ENCODE measurements at places on chromosomes 11 and 22.
A peak's percentile ranks its signal among the peaks of the same experiment; 100 is the strongest.

DNA sequence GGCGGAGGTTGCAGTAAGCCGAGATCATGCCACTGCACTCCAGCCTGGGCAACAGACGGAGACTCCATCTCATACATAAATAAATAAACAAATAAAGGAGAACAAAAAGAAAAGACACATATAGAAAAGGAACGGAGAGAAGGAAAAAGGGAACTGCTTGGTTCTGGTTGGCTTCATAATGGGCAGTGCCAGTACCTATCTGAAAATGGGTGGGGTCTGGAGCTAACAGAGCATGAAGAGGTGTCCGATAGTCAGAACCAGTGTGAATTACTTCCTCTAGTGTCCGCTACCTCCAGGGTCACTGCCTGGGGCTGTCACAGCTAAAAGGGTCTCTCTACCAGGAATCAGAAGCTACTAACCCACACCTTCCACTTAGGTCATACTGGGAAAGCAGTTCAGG, 27.2 kb upstream of the TTC28 start:
- DNase-seq, result no peak

GRCh38 chr11:60175860-60176275, 7.0 kb downstream of the MS4A6A start:
- no peak for DNase-seq

- no peak for DNase-seq
These were observed 76.5 kb downstream of the SWAP70 start for GRCh38 chr11:9740202-9740883.

DNA sequence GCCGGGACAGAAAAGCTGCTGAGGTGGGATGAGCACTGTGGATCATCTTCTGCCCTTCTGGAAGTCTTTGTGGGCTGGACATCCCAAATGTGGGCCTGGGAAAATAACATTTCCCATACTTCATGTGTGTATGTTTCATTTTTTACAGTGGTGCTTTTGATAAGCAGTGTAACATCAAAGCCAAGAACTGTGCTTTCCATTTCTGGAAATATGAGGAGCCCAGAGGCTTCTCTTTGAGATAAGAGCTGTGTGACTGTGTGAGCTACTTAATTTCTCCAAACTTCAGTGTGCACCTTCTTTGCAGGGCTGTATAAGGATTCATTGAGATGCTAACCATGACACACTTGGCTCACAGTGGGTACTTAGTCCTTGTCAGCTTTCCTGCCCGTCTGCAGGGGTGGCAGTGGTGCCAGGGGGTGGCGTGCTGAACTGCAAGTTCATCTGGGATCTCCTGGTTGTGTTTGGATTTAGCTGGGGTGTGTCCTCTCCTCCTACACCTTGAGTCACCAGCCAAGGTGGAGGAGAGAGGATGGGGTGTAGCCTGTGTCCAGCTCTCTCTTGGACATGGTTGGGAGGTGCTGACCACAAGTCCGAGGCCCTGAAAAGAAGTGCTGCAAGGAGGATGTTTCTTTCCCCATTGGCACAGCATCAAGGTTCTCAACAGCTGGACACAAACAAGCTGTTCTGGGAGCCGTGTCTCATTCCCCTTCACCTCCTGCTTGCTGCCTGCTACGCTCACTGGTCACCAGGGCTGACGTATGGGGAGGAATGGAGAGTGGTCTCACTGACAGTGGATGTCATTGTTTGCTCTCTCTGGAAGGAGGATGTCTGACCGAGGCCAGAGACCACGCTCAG, 139.4 kb downstream of the TEAD1 start:
- DNase-seq, result no peak

GRCh38 chr11:3796801-3797328, 489 bp downstream of the NUP98 start:
- DNase-seq, result no peak

- no peak for DNase-seq
These were observed 268.5 kb upstream of the SYN3 start for GRCh38 chr22:33326540-33327295.

DNA sequence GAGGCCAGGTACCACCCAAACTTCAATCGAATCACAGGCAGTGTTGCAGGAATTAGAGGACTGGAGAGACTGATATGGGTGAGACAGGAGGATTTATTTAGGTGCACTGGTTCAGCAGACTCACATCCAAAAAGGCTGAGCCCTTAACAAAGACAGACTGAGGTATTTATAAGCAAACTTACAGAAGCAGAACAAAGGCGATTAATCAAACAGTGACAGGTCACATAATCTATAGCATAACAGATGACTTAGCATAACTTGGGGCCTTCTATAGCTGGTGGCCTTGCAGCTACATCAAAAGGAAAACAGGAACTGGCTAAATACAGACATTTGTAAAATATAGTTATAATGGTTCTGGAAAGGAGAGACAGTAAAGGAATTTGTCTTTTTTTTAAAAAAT, 2.1 kb downstream of the APOBEC3B start:
- no peak for DNase-seq

DNA sequence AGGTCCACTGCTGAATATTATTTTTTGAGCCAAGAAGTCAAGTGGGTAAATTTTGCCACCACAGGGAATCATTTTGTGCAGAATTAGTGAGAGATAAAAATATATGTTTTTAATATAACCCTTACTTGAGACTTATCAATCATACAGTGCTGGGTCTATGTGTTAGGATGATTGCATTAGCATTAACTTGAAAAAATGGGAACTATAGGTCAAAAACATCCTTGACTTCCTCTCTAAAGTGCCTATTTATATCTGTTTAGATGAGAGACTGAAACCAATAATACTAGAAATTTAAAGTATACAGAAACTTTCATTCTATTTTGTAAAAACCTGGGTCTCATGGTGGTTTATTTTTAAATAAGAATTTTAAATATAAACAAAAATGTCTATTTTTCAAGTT, 65.1 kb upstream of the CARD18 start:
- no peak for DNase-seq

DNA sequence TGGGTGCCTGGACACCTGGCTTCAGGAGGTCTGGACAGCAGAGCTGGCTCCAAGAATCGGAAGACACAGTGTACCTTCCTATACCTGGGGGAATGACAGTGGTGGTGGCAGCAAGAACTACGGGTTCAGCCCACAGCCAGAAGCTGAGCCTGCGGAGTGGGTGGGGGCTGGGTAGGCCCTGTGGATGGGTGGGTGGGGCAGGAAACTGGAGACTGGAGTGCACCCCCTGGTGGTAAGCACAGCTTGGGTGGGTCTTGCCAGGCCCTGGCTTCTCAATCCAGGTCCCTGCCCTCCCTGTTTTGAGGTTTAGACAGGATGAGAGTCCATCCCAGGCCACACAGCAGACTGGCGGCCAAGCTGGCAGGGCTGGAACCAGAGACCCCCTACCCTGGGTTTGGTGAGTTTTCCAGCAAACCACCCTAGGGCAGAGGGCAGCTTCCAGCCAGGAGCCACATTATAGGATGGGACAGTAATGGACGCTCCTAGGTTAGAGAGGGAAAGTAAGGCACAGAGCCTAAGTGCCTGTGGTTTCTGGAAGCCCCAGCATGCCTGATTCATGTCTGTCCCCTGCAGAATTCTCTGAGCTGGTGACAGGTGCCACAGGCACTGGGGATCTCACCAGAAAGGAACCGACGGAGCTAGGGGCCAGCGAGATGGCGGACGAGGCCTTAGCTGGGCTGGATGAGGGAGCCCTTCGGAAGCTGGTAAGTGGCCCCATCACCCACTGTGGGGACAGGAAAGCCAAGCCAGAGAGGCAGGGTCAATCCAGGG, 1.7 kb downstream of the SMTN start:
- no peak for DNase-seq

- no peak for DNase-seq
These were observed 18.7 kb downstream of the TTC17 start for GRCh38 chr11:43377389-43377788.

- peak; percentile 47 for DNase-seq
These were observed 780.9 kb downstream of the BRD1 start for GRCh38 chr22:49046546-49047361.

GRCh38 chr11:134489728-134490127, 77.7 kb upstream of the B3GAT1 start:
- DNase-seq, result no peak

GRCh38 chr11:70233511-70233934, 30.4 kb downstream of the FADD start:
- no peak for DNase-seq

- no peak for DNase-seq
These were observed 1.9 kb upstream of the ROBO4 start for GRCh38 chr11:124899383-124900145.

- DNase-seq, result no peak
These were observed 761.2 kb downstream of the DLG2 start for GRCh38 chr11:84865791-84866535.

DNA sequence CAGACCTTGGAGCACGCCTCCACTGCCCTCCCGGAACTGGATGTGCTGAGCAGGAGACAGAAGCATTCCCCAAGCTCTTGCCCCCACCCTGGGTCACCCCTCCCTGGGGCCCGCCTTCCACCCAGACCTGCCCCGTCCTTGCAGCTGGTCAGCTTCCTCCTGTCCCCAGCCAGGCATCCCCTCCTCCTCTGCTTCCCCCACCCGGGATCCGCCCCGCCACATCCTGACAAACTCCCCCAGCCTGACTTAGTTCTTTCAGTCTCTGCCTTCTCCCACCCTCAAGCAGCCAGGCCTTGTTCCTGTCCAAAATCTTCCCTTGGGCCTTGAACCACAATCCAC, 1.1 kb upstream of the PLXNB2 start:
- DNase-seq, result peak; percentile 78

DNA sequence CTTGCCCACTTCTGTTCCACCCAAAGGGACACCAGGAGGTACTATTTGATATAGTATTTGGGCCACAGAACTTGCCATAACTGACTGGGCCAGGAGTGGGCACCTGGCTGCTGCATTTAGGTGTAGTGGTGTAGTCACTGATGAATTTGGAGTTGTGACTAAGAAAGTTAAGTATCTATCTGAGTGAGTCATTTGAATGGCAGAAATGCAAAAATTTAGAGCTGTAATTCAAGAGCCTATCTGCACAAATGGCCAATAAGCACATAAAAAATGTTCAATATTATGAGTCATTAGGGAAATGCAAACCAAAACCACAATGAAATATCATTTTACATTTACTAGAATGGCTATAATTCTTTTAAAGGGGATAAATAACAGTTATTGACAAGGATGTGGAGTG, 14.7 kb downstream of the GLYATL2 start:
- DNase-seq, result no peak

DNA sequence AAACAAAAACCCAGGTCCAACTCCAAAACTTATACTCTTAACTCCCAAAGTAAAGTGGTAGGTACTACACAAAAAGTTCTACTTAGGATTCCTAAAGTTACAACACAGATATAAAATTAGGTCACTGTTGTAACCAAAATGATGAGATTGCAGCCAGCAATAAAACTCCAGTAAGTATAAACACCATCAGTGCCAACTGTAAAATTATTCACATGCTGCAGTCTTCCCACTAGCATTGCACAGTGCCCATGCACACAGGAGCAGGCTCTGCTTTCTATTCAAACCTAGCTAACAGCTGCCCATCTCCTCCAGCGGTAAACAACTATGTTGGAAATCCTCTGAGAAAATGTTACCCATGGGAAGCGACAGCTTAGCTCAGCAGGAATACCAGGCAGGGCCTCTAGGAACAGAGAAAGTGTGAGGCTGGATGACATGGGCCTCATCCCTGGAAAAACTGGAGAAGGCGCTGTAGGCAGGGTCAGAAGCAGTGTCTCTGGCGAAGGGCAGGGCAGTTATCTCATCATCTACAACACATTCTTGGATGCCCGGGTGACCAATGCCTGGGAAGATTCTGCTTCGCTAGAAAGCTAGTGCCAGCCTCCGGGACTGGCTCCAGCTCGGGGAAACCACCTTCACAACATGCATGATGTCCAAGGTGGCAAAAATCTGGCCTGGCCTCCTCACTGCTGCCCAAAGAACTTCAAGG, 9.1 kb downstream of the CPT1A start:
- peak; percentile 60 for DNase-seq

DNA sequence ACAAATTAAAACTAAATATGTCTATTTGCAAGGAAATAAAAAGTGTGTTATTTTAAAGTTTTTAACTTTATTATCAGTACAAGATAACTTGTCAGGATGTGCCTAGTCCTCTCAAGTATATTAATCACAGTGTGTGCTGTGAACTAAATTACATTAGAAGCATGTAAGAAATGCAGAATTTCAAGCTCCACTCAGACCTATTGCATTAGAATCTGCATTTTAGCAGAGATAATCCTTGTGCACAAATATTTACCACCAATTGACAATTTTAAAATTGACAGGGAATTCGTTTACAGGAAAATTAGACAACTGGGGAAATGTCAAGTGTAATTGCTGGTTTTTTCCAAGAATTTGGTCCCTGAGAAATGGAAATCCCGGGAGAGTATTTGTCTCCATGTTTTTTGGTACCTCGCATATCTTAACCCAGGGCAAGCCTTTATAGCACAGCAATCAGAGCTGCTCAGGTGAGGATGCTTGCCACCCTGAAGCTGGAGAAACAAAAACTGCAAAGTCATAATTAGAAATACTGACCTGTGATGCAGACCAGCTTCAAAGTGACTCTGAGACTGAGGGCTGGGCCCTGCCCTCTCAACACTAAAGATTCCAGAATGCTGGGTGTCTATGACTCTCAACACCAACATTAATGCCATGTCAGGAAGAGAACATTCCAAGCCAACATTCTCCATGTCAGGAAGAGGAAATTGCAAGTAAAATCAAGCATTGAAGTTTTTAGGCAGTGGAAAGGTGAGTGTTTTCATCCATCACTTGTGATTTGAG, at the start of gene OR8G1:
TSS of gene OR8G1 (plus strand) at position 475 of the 777 bp plus-strand sequence. CDS start 8,581 bp downstream, outside the sequence.
- no peak for DNase-seq

DNA sequence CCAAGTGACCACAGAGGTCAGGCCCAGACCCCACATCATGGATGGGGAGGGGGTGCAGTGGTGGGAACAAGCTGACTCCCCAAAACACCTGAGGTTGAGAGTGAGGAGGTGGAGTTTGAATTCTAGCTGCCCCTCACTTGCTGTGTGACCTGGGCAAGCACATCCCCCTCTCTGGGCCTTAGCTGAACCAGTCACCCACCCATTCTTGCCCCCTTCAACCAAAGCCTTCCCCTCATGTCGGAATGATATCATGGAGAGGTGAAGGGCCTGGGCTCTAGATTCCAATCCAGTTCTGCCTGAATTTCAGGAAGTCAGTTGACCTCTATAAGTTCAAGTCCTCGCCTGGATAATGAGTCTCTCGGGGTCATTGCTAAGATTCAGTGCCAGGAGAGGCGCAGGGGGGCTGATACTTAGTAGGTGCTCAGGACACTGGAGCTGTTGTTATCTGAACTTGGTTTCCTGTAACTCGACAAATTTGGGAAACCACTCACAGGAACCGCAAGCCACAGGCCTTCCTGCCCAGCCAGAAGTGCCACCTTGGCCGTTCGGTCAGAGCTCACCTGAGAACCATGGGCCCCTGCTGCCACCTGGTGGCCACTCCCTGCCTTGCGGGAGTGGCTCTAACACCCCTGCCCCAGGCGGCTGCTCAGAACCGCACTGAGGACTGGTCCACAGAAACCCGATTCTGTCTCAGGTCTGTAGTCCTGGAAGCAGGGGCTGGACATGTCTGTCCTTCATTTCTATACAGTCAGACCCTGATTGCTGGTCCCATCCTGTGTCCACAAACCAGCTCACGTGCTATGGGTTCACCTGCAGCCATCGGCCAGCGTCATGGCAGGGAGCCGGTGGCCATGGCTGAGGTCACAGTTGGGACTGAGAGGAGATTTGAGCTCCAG, 6.9 kb downstream of the CDC42EP1 start:
- peak; percentile 92 for DNase-seq
